ENCODE measurements at places on chromosomes 2 and 18.

- DNase-seq, result no peak
Measured at GRCh38 chr2:237109421-237109934, 23.8 kb downstream of the COPS8 start.

- no peak for DNase-seq
Measured at GRCh38 chr18:34704823-34705222, 5.3 kb upstream of the DTNA start.

GRCh38 chr2:20164061-20164733, 60.7 kb downstream of the SDC1 start:
- no peak for DNase-seq

DNA sequence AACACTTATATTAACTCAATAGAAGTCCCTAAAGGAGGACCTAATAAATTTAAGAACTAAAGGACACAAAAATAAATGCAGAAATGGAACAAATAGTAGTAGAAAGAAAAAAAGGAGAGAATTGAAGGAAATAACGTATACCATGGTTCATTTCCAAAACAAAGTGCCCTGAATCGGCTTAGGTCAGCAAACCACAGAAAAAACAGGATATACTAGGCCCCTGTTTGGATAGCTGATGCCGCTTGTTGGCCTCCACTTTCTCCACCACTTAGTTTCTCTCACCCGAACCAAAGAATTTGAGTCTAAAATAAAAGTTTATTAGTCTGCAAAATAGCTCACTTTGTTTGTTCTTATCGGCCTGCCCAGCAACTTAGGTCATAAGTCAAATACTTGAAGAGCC, 100.4 kb downstream of the HIBCH start:
- DNase-seq, result no peak

DNA sequence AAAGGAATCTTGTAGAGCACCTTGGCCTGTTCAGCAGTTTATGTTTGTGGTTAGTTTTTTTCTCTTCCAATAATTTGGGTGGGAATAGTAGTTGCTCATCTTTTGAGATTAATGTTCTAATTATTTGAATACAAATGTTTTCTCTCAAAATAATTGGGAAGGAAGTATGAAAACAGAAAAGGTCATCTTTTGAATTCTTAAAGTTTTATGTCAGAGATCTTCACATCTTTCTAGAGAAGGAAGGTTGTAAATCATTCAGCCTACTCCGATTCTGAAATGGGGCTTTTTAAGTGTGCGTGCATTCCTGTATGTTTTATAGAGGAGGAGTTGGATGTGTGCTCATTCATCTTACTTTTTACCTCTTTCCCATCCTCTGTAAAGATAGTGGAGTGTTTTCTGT, 29.0 kb downstream of the GRHL1 start:
- DNase-seq, result no peak

DNA sequence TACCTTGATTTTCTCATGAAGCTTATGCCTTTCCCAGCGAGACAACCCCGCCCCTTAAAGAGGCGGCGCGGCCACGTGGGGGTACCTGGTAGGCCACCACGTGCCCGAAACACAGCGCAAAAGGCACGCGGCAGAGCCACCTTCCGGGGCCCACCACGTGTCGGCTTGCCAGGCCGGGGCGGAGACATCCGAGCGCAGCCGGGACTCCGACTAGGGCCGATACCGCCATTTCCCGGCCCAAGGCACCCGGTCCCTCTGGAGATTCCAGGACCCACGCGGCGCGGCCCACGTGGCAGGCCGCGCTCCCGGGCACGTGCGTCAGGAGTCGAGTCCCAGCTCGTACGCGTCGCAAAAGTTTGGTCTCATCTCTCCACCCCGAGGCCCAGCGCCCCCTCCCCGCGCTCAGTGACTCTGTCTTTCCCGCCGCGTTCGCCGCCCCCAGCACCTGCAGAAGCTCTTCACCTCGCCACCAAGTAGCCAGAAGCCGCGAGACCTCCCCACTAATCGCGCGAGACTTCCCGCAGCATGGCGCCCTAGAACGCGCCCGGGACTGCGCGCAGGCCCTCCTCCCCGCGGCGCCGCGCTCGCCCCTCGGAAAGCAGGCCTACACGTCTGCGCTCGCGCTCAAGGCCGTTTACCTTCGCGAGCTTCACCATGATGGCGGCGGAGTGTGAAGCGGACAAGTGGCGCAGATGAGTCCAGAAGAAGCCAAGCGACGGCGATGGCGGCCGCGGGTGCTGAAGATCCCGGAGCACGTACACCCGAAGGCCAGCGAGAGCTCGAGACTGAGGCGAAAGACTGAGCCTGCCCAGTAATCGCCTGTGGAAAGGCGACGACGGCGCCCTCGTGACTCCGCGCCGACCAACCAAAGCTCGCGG, at the start of gene NCL:
TSS of gene NCL (minus strand) at position 787 of the 878 bp plus-strand sequence. CDS start at position 656, 131 bp downstream.
- peak; percentile 86 for DNase-seq

DNA sequence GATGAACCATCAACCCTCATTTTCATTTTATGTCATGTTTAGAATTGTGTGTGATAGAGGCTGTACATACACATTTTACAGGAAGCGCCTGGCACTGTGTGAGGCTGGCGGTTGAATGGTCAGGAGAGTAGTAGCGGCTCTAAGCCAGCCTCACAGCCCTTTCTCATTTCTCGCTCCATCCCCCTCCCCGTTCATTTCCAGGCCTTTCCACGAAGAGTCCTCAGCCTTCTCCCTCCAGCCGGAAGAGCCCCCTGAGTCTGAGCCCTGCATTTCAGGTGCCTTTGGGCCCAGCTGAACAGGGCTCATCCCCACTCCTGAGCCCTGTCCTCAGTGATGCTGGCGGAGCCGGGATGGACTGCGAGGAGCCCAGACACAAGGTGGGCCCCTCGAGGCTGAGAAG, 51.8 kb downstream of the STK25 start:
- no peak for DNase-seq

DNA sequence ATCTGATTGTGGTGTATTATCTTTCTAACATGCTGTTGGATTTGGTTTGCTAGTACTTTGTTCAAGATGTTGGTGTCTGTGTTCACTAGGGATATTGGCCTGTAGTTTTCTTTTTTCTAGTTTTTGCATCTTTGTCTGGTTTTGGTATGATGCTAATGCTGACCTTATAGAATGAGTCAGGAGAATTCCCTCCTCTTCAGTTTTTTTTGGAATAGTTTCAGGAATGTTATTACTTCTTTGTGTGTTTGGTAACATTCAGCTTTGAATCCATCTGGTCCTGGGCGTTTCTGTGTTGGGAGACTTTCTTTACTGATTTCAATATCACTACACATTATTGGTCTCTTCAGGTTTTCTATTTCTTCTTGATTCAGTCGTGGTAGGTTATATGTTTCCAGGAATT, 124.2 kb upstream of the EPB41L5 start:
- no peak for DNase-seq

- no peak for DNase-seq
Measured at GRCh38 chr2:60746318-60746717, 9.8 kb upstream of the PAPOLG start.
